ENCODE measurements at places on chromosomes 7 and 10.

- DNase-seq, result no peak
Observed at GRCh38 chr10:9762966-9763656, 1254.6 kb upstream of the CELF2 start.

- DNase-seq, result no peak
Observed at GRCh38 chr7:136066304-136067143, 89.4 kb upstream of the MTPN start.

- DNase-seq, result no peak
Observed at GRCh38 chr10:24958091-24958720, 5.8 kb upstream of the PRTFDC1 start.

GRCh38 chr7:19368491-19368925 lies 223.3 kb upstream of the FERD3L start:
- no peak for DNase-seq

- DNase-seq, result no peak
Observed at GRCh38 chr10:1715821-1716220, 21.5 kb downstream of the ADARB2 start.

DNA sequence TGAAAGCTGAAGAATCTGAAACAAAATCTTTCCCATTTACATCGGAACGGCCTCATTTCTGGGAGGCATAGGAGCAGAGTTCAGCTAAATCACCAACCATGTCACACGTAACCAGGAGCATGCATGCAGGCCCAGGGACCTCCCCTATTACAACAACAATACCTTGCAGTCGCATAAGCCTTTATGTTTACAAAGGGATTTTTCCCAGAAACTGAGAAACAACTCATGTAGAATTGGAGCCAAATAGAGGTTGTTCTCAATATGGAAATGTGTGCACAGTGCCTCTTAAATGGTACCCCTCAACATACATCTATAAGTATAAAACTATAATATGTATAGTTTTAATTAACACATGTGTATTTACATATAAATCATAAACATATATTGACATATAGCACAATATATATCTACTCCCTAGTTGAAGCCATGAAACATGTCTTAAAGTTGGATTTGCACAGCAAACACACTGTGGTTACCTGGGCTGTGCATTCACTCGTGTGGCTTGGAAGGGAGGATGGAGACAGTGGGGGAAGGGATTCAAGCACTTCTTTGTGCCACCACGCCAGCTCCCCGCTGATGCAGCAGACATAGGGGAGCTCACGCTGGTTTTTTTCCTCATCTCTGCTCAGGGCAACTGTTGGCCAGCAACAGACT lies 35.0 kb upstream of the DGKI start:
- DNase-seq, result no peak

GRCh38 chr10:58608826-58609531 lies 96.3 kb downstream of the BICC1 start:
- no peak for DNase-seq

- DNase-seq, result no peak
Observed at GRCh38 chr7:105932835-105933477, 30.1 kb upstream of the CDHR3 start.

GRCh38 chr7:87146740-87147386 lies 5.4 kb upstream of the DMTF1 start:
- no peak for DNase-seq

GRCh38 chr10:29356931-29357330 lies 68.1 kb downstream of the LYZL1 start:
- DNase-seq, result no peak

GRCh38 chr7:105909742-105910141 lies 33.3 kb upstream of the ATXN7L1 start:
- no peak for DNase-seq

- DNase-seq, result no peak
Observed at GRCh38 chr10:4470231-4470835, 355.7 kb upstream of the AKR1E2 start.

Data from activated naive CD4-positive, alpha-beta T cell treated with anti-CD3 and anti-CD28 coated beads, Interleukin-2, amount 10 ng/mL, durations not matched to agents 7 days and 5 days (primary cell).